Mammary epithelial cell (primary cell): ENCODE measurements at places on chromosomes 6 and 20. TPM values are rescaled to one million over a fixed set of nuclear protein-coding genes. Genes with fewer than 3 reads are reported as not detected.

TMEM244 gene
- total RNA-seq: not detected in 2 replicates

NRN1 gene
- total RNA-seq: 3.4 and 4.2 TPM in 2 replicates

- no peak for DNase-seq
These were observed 32.2 kb downstream of the KCNB1 start for GRCh38 chr20:49450281-49450721.

GRCh38 chr6:5851261-5851757, 155.4 kb downstream of the NRN1 start:
- no peak for DNase-seq

DNA sequence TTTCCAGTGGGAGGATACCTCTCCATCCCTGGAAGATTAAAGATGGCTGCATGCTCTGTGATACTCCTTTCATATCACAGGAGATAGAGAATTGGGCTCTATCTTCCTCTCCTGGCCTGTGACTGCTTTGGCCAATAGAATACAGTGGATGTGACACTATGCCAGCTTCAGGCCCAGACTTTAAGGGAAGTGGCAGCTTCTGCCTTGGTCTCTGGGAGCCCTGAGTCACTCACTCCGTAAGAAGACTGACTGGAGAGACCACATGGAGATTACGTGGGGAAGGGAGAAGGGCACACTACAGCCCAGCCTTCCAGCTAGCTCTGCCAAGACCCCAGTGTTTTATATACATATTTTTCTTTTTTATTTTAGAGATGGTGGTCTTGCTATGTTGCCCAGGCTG, 10.4 kb upstream of the MMP9 start:
- no peak for DNase-seq

DNA sequence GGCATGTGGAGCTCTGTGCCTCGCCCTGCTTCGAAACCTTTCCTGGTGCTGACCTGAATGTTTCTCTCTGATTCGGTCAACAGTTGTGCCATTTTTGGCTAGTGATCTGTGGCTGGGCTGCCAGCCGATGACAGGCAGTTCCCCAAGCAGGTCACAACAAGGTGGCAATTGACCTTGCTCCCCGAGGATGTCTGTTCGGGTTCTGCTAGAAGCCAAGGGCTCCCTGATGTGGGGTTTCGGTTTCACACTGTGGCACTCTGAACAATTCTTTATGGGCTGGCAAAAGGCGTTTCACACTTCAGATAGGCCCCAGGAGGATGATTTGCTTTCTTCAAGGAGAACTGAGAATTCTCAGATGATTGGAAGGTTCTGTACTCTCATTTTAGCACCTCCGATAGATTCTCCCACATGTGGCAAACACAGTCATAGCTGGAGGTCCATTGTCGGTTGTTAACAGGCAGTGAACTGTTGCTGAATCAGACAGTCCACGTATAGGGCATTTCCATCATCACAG, 135.6 kb downstream of the SLC24A3 start:
- no peak for DNase-seq

- DNase-seq: no peak
These were observed 78.7 kb downstream of the CDH26 start for GRCh38 chr20:60036746-60037499.

DNA sequence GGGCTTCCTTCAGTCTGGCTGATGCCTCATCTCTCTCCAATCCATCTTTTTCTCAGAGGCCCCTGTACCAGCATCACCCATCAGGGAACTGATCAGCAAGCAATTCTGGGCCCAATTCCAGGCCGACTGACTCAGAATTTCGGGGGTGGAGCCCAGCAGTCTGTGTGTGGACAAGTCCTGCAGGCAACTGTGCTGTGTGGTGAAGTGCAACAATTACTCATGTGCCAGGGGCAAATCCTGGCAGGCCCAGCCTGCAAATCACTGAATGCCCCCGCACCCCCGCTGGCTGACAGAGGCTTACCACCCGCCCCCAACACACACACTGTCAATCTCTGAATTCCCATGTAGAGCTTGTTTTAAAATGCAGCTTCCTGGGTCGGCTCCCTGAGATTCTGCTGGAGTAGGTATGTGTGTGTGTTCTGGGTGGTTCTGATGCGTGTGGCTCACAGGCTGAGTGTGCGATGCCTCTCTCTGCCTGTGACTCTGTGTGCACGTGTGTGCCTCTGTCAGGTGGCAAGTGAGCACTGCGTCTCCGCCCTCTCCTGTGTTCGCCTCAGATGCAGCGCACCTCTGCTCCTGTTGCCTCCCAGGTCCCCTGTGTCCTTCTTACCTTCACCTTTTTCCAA, 45.4 kb downstream of the SSR1 start:
- peak; percentile 99 for DNase-seq

GRCh38 chr20:20399531-20400500, 31.9 kb downstream of the INSM1 start:
- no peak for DNase-seq

ANKRD66 gene
- not detected for total RNA-seq

GRCh38 chr6:164164876-164165275, 750.4 kb downstream of the QKI start:
- no peak for DNase-seq

- DNase-seq: peak; percentile 35
These were observed 198.9 kb upstream of the SSTR4 start for GRCh38 chr20:22836211-22836610.

- no peak for DNase-seq
These were observed 39.7 kb downstream of the BCAS4 start for GRCh38 chr20:50834599-50835005.

DNA sequence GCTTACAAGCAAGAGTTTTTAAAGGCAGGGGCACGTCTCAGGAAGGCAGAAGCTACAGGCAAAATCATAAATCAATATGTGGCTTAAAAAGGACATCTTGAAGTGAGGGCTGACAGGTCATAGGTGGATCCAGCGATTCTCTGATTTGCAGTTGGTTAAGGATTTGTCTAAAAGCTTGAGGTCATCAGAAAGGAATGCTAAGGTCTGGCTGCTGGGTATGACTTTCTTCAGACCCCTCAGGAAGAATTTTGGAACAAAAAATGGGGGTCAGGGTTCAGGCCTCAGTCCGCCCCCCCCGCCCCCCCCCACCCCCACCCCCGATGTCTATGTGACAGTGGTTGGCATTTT, 261.9 kb downstream of the CDH4 start:
- no peak for DNase-seq

DNA sequence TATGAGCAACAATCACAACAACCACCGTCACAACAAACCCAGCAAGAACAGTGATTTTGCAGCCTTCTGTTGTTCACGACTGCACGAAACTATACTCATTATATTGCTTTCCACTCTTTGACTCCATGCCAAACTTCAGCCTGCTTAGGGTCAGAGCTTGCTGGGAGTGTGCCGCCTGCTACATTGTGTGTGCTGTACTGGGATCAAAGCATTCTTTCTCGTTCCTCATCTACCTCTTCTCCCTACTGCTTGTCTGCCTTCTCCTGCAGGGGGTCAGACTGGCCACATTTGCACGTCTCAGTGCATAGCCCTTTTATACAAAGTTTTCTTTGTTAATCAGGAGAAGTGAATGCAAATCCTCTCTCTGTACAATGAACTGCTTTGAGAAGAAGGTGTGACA, 401.6 kb upstream of the CITED2 start:
- DNase-seq: no peak

SLC35D3 gene
- total RNA-seq: not detected in 2 replicates

- DNase-seq: no peak
These were observed 89.5 kb downstream of the NCOA3 start for GRCh38 chr20:47591231-47591630.

SCGN gene
- not detected for total RNA-seq

GRCh38 chr6:16481697-16482399, 243.5 kb downstream of the GMPR start:
- no peak for DNase-seq

SLC17A1 gene
- total RNA-seq: not detected

C6orf58 gene
- total RNA-seq: 0.26 TPM in 1 of 2 replicates, not detected in the other

DNA sequence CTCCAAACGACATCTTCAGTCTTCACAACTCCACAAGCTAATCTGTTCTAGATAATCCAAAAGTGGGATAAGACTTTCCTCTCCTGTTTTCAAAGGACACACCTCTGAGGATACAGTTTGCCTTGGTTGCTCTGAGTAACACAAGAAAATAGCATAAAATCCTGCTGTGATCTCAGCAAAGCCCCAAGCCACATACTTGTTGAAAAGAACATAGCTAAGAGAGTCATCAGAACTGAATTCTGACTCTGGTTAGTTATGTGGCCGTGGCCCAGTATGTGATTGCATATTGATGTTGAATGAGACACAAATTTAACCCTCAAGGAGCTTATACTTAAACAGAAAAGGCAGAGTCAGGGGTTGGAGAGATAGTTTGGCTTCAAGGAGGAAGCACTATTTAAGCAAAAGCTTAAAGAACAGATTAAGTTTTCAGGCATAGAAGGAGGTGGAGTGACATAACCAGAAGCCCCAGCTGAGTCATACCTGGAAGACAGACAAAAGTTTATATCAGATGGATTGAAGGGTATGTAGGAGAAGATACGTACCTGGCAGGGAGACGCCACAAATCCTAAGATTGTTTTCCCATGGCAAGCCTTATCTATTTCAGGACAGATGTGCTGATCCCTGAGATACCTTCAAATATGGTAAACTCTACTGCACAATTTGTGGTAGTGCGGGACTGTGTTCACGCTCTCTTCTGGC, 41.2 kb downstream of the OPN5 start:
- DNase-seq: no peak

WDR27 gene
- total RNA-seq: 21.7 TPM
